WTC11 (cell line): ENCODE measurements at places on chromosomes 11 and 22.

DNA sequence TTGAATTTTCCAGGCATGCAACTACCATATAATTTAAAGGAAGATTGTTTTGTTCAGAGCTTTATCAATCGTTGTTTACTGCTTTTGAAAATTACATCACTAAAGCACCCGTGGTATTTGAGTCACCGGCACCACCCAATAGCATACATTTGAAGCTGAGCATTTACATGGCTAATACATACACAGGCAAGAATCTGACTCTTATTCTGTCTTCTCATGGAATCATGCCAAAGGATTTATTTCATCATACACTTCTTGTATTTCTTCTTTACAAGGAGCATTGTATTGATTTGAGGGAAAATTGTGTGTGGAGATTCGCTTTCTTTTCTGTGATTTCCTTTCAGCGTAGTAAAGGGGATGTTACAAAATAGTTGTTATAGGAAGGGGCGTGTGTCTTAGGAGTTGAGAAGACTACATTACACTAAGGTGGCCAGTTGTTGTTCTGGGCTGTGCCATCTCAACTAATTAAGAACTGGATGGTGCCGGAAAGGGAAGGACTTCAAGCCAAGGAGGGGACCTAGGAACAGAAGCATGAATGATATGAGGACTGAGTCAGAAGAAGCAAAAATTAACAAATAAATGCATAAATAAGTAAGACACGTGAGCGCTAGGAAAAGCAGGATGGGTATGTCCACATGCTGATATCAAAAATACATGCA is 12.9 kb upstream of the CD3E start:
- no peak for DNase-seq
- no peaks in the 10 kb centered on the region for H3K36me3 ChIP-seq
- H3K27ac ChIP-seq, result no peak overlapping the region
- H3K4me1 ChIP-seq, result peaks cover 7% of the 10 kb centered on the region; the same call in 1 of the 2 replicates
- H3K27me3 ChIP-seq, result peaks cover 29% of the 10 kb centered on the region
- H3K4me3 ChIP-seq, result no peak overlapping the region

GRCh38 chr22:24353121-24353520 is 74.3 kb upstream of the ADORA2A start:
- no peak overlapping the region for H3K27ac ChIP-seq
- H3K27me3 ChIP-seq, result no peaks in the 10 kb centered on the region
- no peak overlapping the region for H3K4me3 ChIP-seq
- no peaks in the 10 kb centered on the region for H3K4me1 ChIP-seq

GRCh38 chr22:42613872-42614301 is 796 bp downstream of the POLDIP3 start:
- H3K27ac ChIP-seq, result peak overlapping the region; percentile 97
- peak overlapping the region; percentile 97 for H3K4me3 ChIP-seq
- peaks cover 25% of the 10 kb centered on the region for H3K36me3 ChIP-seq
- H3K27me3 ChIP-seq, result no peaks in the 10 kb centered on the region
- DNase-seq, result no peak
- peaks cover 44% of the 10 kb centered on the region for H3K4me1 ChIP-seq

DNA sequence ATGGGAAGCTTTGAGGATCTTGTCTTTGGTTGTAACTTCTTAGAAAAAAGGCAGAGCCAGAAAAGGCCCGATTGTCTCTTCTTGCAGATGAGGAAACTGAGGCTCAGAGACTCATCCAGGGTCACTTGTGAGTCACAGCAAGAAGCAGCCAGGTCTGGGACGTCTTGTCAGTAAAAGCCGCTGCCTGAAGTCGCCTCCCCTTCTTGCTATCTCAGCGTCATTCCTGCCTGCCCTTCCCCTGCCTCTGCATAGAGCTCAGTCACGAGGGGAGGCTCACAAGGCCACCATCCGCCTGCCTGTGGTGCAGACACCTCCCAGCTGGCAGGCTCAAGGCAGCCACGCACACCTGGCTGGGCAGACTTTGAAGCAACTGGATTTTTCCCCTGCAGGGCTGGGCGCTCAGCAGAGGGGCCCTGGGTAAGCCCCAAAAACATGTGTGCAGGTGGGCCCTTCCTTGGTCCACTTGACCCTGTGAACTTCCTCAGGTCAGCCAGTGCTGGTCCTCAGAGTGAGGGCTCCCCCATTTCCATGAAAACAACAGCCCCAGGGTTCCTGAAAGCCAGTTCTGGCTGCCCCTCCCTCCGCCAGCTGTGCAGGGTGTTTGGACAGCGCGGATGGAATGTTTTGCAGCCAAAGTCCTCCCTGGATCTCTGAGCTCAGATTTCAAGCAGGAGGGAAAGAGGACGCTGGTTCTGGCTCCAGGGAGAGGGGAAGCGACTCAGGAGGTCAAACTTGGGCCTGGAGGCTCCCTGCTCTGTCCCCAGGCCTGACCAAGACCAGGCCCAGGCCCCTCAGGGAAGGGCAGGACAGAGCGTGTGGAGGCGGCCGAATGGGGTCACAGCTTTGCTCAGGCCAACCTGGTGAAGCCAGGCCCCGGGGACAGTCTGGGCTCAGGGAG is 6.0 kb upstream of the RAB3IL1 start:
- peaks cover 11% of the 10 kb centered on the region for H3K27me3 ChIP-seq
- peak overlapping the region; percentile 94 for H3K27ac ChIP-seq
- DNase-seq, result peak; percentile 69
- H3K36me3 ChIP-seq, result no peaks in the 10 kb centered on the region
- peak overlapping the region; percentile 41 for H3K4me3 ChIP-seq

DNA sequence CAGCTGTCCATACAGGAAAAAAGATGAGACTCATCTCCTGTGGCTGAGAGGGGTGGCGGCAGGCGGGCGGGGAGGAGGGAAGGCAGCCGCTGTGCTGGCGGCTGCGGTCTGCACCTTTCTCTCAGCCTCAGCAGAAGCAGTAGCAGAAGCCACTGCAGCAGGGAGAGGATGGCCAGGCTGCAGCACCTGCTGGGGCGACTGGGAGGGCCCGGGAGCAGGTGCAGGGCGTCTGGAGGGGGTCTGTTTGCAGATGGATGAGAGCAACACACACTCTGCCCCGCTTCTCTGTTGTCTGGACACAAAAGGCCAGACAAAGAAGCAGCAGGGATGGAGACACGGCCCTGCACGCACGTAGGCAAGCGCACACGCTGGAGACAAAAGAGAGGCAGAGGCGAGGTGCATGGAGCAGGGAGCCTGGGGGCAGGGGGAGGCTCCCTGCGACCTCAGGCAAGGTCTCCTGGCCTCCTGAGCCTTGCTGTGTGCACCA is 9.3 kb upstream of the MIAT start:
- H3K4me3 ChIP-seq, result peak overlapping the region; percentile 53
- peaks cover 7% of the 10 kb centered on the region for H3K27me3 ChIP-seq
- peak; percentile 72 for DNase-seq
- H3K36me3 ChIP-seq, result no peaks in the 10 kb centered on the region

DNA sequence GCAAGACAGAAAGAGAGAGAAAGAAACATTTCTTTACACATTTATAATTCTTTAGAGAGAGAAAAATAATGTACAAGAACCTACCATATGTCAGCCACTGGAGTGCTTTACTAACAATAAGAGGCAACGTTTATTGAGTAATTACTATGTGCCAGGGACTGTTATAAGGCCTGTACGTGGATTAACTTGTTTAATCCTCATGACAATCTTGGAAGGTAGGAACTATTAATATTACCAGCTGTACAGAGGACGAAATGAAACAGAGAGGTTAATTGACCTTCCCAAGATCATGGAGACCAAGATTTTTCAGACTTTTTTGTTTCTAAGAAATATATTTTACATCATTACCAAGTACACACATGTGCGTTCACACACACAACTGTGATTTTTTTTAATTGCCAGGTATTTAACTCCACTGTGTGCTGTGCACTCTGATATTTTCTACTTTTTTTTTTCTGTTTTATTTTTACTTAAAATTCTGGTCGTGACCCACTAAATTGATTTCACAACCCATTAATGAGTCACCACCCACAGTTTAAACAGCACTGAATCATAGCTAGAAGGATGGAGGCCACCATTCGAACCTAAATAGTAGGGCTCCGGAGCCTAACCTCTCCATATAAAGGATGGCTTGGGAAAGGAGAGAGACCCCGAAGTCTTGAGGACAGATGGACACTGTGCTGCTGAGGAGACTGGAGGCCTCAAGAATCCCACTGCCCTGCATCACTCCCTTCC is 21.4 kb downstream of the CREB3L1 start:
- no peak overlapping the region for H3K4me3 ChIP-seq
- no peak for DNase-seq
- H3K27ac ChIP-seq, result no peak overlapping the region
- H3K27me3 ChIP-seq, result no peaks in the 10 kb centered on the region
- 0 out of 2 replicates have a peak, but pooled peaks cover 2% of the 10 kb centered on the region for H3K36me3 ChIP-seq
- H3K4me1 ChIP-seq, result peaks cover 27% of the 10 kb centered on the region

DNA sequence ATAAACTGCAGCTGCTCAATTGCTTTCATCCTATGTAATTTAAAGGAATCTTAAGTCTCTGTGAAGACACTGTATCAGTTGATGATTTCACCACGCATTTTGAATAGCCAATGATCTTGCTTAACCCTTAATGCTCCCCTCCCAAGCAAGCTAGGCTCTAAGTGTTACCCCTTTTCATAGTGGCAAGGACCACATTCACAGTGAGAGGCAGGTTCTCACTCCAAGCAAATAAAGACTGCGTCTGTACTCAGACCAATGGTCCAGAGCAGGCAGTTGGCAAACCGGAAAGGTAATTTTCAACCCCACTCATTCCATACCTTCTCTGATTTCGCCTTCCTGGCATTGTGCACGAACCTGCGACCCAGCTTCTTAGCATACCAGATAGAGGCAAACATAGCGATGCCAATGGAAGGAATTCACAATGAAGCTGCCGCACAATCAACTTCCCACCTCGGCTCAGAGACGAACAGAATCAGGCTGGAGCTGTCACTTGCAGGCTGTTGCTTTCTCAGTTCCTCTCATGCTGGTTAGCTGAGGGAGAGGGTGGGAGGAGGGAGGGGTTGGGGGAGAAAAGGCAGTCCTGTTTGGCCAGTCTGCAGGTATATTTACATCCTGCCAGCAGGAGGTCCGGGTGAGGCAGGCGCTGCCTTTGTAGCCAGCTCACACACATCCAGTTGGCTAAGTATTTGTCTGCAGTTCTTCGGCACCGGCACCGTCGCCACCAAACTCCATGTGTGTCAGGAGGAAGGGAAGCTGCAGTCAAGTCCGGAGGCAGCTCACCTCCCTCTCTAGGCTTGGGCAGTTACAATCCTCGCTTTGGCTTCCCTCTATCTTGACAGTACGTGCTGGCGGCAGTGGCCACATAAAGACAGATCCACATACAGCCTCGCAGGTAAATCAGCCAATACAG is 1151.2 kb upstream of the CCDC90B start:
- no peaks in the 10 kb centered on the region for H3K36me3 ChIP-seq
- peak overlapping the region; percentile 91 for H3K27ac ChIP-seq
- H3K4me3 ChIP-seq, result peak overlapping the region; percentile 73
- peak; percentile 82 for DNase-seq

DNA sequence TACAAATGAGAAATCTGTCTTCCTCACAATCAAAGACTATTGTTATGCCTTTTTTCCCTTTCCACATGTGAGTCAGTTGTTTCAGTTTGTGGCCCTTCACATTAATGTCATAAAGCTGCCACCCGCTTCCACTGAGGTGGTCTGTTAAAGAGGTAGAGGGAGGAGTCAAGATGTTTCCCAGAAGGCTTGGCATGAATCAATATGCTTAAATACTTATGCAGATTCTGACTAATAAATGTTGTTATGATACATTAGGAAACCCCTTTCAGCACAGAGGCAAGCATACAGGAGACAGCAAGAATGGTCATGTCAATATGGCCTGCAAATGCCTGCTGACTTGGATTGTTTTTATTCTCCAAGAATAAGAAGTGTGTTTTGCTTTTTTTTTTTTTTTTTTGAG is 6.5 kb downstream of the RTN3 start:
- no peak overlapping the region for H3K4me3 ChIP-seq
- H3K4me1 ChIP-seq, result peaks cover 51% of the 10 kb centered on the region
- no peak for DNase-seq
- no peaks in the 10 kb centered on the region for H3K36me3 ChIP-seq
- no peaks in the 10 kb centered on the region for H3K27me3 ChIP-seq

- H3K36me3 ChIP-seq, result no peaks in the 10 kb centered on the region
- H3K27me3 ChIP-seq, result peaks cover 36% of the 10 kb centered on the region
- peak; percentile 87 for DNase-seq
- no peak within 1 kb of the TSS; the same call in 1 of the 2 replicates for H3K27ac ChIP-seq
- peaks cover 15% of the 10 kb centered on the region for H3K4me1 ChIP-seq
Observed at GRCh38 chr22:50481440-50482106, at the start of gene ADM2. Gene ADM2, plus strand, starts transcription at chr22:50481543. Its CDS starts 305 bp downstream, at chr22:50481848.

GRCh38 chr22:22375576-22376351 is 131.2 kb downstream of the VPREB1 start:
- no peaks in the 10 kb centered on the region for H3K36me3 ChIP-seq
- H3K27me3 ChIP-seq, result peaks cover 100% of the 10 kb centered on the region
- no peak overlapping the region for H3K27ac ChIP-seq
- H3K4me1 ChIP-seq, result no peaks in the 10 kb centered on the region

DNA sequence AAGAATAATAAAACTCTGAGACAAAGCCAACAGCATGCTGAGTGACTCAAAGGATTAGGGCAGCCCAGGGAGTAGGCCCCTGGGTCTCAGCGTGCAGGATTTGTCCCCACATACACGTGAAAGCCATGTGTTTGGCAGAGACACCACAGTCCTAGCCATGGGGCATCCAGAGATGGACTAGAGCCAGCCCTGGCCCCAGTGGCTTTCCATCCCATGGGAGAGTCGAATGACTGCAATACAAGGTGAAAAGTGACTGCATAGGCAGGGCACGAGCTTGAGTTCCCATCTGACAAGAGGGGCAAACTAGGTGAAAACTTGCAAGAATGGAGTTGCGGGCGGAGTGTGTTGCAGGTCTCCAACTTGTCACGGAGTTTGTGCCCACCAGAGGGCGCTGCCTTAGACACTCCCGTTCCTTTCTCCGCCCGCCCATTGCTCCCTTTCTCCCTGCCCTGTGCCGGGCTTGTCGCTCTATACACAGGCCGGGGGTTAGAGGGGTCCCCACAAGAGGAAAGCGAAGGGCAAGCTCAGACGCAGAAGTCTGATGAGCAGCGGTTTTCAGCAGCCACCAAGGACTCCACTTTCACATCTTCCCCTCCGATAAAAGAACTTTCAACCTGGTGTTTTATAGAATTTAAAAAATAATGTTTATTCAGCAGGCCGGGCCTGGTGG is 24.2 kb downstream of the TSKU start:
- no peaks in the 10 kb centered on the region; the same call in 1 of the 2 replicates for H3K27me3 ChIP-seq
- H3K4me3 ChIP-seq, result no peak overlapping the region
- no peak overlapping the region for H3K27ac ChIP-seq
- DNase-seq, result peak; percentile 95

- peaks cover 11% of the 10 kb centered on the region for H3K4me1 ChIP-seq
- H3K27ac ChIP-seq, result no peak overlapping the region
- no peak overlapping the region for H3K4me3 ChIP-seq
- no peaks in the 10 kb centered on the region for H3K27me3 ChIP-seq
- H3K36me3 ChIP-seq, result no peaks in the 10 kb centered on the region; the same call in 1 of the 2 replicates
Observed at GRCh38 chr22:36940676-36941075, 27.2 kb downstream of the CSF2RB start.

GRCh38 chr22:24554313-24555164 is at the start of gene GUCD1:
Gene GUCD1, minus strand, starts transcription at chr22:24555138. Its CDS starts 147 bp downstream, at chr22:24554991.
- peak; percentile 29 for DNase-seq
- peaks cover 30% of the 10 kb centered on the region for H3K36me3 ChIP-seq
- peaks cover 33% of the 10 kb centered on the region for H3K4me1 ChIP-seq
- H3K4me3 ChIP-seq, result peak within 1 kb of the TSS; percentile 97
- H3K27ac ChIP-seq, result peak within 1 kb of the TSS; percentile 99
- H3K27me3 ChIP-seq, result no peaks in the 10 kb centered on the region
